NCI-H1417 treated with DMSO at 0.1 percent for 48 hours (cell line): ENCODE measurements at places on chromosomes 16 and 17.

GRCh38 chr16:73051226-73051625 lies 3.3 kb upstream of the ZFHX3 start:
- no peak for DNase-seq

GRCh38 chr16:50367777-50368409 lies 895 bp downstream of the BRD7 start:
- no peak for DNase-seq

GRCh38 chr17:76481071-76481655 lies 13.8 kb downstream of the AANAT start:
- DNase-seq: no peak

- DNase-seq: no peak
These were observed 167.1 kb downstream of the BANP start for GRCh38 chr16:88118376-88118775.

DNA sequence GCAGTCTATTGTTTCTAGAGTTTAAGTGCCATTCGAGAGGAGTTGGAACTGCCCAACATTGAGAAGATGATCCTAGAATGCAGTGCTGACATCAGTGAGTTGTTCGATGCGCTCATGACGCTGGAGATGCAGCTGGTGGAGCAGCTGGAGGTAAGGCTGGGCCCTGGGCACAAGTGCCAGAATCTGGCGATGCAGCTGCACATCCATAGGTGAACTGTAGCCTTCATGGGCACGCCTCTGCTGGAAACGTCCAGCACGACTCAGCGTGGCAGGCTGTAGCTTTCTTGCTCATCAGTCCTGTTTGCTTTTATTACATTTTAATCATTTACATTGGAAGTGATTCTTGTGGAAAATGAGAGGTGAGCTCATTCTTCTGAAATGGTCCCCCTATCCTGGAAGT lies 31.7 kb downstream of the DRC3 start:
- DNase-seq: no peak

- no peak for DNase-seq
These were observed 47.7 kb downstream of the BEAN1 start for GRCh38 chr16:66474750-66475199.

- no peak for DNase-seq
These were observed 983.9 kb upstream of the EEF2KMT start for GRCh38 chr16:6081320-6081976.

GRCh38 chr17:48548523-48549280 lies 3.8 kb upstream of the HOXB2 start:
- DNase-seq: no peak

GRCh38 chr16:67271446-67271845 lies 7.9 kb upstream of the PLEKHG4 start:
- no peak for DNase-seq

DNA sequence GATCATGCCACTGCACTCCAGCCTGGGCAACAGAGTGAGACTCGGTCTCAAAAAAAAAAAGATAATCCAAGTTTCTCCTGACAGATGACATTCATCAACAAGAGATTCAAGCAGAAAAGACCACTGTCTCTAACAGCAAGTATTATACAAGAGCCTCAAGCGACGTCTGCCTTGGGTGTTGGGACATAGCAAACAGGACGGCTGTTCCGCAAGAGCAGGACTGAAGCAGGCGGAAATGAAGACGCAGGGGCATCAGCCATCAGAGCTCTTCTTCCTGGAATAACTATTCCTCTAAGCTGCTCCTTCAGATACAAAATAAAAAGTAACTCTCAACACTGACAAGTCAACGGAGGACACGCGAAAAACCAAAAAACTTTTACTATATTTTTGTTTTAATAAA lies 54.0 kb downstream of the ANKRD11 start:
- DNase-seq: no peak

DNA sequence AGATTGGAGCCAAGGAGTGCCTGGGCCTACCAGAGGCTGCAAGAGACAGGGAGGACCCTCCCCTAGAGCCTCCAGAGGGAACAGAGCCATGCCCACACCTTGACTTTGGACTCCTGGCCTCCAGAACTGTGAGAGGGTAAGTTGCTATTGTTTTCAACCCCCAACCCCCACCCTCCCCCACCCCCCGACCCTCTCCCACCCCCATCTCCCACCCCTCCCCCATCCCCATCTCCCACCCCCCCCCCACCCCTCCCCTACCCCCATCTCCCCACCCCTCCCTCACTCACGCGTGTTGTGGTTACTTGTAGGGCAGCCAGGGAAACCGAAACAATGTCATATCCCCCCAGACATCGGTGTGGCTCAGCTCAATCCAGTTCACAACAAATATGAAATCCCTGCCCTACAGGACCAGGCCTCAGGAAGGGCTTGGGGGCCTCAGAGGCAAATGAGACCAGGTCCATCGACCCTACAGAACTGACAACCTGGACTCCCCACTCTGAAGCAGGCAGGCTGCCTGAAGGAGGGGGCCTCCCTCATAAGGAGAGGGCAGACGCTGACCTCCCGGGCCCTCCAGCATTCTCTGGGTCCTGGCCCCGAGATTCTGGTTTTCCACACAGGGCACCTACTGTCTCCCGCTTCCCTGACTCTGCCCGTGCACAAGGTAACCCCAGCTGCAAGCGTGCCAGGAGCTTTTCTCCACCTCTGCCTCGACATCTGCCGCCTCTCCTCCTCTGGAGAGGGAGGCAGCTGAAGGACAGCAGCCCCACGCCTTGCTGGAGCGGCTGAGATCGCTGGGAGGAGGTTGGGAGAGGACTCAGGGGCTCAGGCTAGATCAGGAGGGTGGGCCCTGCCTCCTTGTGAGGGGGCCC lies 3.0 kb upstream of the ZCCHC14 start:
- no peak for DNase-seq

DNA sequence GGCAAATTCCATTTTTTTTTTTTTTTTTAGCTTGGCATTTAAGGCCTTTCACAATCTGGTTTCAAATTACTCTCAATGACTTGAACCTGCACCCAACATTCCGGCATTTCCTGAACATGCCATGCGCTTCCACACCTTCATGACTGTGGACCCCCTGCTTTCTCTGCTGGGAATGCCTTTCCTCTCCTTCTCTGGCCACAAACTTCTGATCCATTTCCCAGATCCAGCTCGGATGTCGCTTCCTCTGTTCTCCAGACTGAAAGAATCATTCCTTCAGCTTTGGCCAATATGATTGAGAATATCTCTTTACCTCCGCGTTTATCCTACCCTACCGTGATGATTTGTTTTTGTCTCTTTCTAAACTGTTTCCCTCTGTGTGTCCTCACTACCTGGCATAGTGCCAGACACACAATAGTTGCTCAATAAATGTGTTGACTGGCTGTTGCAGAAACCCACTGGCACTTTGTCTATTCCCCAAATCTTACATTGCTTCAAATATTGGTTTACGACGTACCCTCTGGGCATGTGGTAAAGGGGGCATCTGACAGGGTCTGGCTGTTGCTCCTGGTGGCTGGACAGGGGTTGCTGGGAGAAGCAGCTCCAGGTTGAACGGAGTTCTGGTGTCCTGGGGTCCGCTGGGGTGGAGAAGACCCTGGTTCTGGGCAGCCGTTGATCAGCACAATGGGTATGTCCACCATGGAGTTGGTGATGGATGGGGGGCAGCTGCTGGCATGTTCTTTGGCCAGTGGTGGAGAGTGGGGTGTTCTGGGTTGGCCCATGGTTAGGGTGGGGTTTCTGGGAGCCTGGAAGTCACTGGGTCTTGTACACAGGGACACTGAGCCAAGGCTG lies 14.7 kb downstream of the TNS4 start:
- DNase-seq: no peak

DNA sequence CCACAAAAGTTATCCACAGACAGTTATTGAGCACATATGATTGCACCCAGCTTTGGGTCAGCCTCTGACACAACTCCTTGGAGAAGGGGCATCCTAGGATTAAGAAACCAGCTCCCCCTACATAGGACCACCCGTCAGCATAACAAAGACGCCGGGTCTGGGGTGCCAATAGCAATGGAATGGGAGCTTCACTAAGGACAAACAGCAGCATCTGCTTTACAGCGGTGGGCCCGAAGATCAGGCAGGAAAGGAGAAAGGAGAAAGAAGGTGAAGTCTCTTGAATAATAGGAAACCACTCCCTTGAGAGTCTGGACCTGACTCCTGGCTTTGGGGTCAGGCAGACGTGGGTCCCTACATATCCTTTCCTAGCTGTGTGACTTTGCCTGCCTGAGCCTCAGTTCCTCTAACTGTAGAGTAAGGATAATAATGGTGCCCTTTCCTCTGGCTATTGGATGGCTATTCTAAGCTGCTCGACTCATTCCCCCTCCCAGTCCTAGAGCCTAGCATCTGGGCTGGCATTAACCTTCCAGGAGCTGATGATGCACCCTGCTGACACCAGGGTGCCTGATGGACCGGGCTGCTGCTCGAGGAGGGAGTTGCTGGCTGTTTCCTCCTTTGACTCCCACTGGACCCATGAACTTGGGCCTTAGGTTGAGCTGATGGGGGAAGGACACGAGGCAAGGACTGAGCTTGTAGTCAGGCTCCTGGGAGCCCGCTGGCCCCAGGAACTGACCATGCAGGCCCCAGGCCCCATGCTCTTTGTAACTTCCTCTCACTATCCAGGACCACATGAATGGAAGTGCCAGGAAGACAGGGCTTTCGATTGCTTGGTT lies 94.2 kb downstream of the C16orf78 start:
- no peak for DNase-seq

- no peak for DNase-seq
These were observed 153.8 kb downstream of the MSI2 start for GRCh38 chr17:57410169-57410568.

DNA sequence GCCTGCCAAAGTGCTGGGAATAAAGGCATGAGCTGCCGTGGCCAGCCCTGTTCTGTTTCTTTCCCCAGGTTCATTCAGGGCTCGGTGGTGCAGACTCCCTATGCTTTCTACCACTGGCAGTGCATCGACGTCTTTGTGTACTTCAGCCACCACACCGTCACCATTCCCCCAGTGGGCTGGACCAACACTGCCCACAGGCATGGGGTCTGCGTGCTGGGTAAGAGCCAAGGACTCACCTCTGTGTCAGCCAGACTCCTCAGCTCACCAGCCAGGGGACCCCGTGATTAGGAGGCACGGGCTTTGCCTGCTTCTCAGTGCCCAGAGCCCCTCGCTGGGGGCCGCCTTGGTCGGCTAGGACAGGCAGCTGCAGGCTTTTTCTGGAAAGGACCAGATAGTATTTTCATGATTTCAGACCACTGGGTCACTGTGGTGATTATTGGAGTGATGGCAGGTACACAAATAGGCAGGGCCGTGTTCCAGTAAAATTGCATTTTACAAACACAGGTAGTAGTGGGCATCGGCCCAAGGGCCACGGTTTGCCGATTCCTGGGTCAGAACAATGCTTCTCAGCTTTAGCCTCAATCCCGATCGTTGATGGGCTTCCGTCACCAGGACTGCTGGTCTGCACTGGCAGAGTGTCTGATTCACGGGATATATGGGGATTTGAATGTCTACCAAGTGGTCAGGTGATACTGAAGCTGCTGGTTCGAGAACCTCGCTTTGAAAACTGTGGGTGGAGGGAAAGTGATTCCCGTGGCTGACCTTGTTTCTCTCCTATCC lies 5.0 kb downstream of the ENGASE start:
- DNase-seq: no peak

- peak; percentile 28 for DNase-seq
These were observed 29.1 kb downstream of the LDHD start for GRCh38 chr16:75087375-75087979.

DNA sequence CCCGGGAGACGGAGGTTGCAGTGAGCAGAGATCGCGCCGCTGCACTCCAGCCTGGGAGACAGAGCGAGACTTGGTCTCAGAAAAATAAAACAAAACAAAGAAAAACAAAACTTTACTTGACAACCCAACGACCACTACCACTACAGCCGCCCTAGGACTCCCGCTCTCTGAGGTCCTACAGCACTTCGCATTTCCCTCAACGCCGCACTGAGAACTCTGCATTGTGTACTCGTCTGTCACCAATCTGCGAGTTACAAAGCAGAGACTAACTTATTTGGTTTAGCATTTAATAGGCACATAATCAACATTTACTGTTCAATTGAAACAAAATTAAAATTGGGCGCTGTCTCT lies 479 bp upstream of the ZNF207 start:
- DNase-seq: peak; percentile 35

DNA sequence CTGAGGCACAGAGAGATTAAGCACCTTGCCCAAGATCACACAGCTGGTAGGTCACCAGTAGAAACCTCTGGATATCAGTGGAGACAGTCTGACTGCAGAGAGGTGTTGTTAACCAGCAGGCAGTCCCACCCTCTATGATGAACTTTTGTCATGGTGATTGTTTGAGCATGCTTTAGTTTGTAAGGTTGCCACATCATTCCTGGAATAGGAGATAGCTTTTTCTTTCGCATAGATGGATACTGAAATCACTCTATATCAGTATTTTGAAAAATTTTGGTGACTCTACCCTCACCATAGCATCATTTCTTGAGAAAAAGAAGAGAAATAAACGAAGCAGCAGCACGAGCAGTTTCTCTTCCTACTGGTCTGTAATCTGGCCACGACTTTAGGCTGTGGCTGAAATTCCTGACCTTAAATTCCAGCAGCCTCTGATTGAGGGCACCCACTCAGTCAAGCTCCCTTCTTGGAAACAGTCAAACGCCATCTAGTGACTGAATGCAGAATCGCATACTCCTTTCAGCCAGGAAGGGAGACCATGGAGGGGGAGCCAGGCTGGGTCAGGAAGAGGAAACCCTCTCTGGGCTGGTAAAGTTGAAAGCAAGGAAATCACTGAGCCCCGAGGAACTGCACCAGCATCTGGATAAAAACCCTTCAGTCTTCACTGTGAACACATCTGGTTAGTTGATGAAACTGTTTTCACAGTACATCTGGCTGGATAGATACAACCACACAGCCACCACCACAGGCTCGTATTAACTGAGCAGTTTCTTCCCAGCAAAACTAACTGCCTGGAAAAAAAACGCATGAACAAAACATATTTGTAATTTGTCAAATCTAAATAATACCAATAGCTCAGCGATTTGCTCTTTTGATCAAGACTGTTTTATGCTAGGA lies 108.5 kb upstream of the XYLT1 start:
- DNase-seq: no peak

GRCh38 chr17:6557040-6557438 lies 684 bp upstream of the PITPNM3 start:
- DNase-seq: no peak

GRCh38 chr16:51713502-51713901 lies 562.4 kb upstream of the SALL1 start:
- DNase-seq: no peak

DNA sequence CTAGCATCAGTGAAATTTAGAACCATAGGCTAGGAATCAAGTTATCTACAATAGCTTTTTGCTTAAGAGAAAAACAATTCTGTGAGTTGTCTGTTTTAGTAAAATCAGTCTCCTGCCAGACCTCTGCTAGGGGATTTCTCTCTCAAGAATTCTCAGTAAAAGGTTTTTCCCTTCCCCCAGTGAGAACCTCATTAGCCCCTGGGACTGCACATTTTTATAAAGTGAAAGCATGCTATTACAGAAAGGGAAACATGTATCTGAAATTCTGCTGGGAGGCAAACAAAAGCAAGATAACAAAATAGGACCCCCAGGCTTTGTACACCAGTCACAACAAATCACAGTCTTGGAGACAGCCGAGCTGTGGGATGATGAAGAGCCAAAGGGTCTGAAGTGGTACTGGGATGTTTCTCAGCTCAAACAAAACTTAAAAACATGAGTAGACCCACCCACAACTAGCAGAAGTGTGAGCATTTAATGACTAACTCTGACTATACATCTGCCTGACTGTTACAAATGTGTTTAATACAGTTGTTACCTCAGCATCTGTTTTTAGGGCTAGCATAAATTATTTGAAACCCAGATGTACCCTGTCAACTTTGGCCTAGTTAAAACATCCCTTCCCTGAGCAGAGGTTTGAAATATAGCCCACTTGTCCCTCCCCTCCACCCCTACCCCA lies 20.0 kb upstream of the GLG1 start:
- no peak for DNase-seq

GRCh38 chr17:3385869-3386816 lies at the start of gene OR3A2:
TSS of gene OR3A2 (minus strand) at chr17:3386308.
- DNase-seq: no peak

- no peak for DNase-seq
These were observed 1.5 kb downstream of the CD300LF start for GRCh38 chr17:74711058-74711824.
